ENCODE measurements at places on chromosomes 3 and 15. TPM values are rescaled to one million over a fixed set of nuclear protein-coding genes. Genes with fewer than 3 reads are reported as not detected.

The PLS1 gene
- total RNA-seq: 6.3 TPM

GRCh38 chr15:77239882-77240608 lies 169.1 kb upstream of the TSPAN3 start:
- DNase-seq: no peak

The BCHE gene
- total RNA-seq: 6.4 TPM

GRCh38 chr15:66369773-66370651 lies 13.5 kb upstream of the TIPIN start:
- DNase-seq: no peak

GRCh38 chr3:179450261-179450701 lies 989 bp downstream of the GNB4 start:
- DNase-seq: no peak

GRCh38 chr3:21449738-21450137 lies 301.3 kb downstream of the ZNF385D start:
- no peak for DNase-seq

DNA sequence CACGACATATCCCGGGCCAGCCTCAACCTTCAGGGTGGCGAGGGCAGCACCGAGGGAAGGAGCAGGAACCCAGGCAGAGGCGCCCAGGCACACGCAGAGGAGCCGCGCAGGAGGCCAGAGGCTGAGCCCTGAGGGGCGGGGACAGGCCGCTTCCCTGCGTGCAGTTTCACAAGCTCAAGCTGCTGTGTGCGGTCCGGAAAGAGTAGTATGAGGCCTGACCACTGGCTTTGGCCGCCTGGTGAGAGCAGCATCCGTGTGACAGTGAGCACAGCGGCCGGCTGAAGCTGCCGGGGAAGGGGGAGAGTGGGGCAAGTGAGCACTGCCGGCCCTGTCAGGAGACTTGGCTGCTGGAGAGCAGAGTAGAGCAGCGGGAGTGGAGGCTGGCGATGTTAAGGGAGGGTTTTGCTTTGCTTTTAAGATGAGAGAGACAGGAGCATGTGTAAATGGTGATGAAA lies 8.7 kb downstream of the ZDHHC19 start:
- no peak for DNase-seq

- DNase-seq: no peak
These were observed 59.9 kb upstream of the DPH6 start for GRCh38 chr15:35605764-35606449.

The TGM4 gene
- not detected for total RNA-seq

GRCh38 chr15:47383102-47383501 lies 334.2 kb upstream of the SEMA6D start:
- DNase-seq: no peak

GRCh38 chr3:44984335-44984734 lies 8.3 kb downstream of the EXOSC7 start:
- DNase-seq: no peak

DNA sequence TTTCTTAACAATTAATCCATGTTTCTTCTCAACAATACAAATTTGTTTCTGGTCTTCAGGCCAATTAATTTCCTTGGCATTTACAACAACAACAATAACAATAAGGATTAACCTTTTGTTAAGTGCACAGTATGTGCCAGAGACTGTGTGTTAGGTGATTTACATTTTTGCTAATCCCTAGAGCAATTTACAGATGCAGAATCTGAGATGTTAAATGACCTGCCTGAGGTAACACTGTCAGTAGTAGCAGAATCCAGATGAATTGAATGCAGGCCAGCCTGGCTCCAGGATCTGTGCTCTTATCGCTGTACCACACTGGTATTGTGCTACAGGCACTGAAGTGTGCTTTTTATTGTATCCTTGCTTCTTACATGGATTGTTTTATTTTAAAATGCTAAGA lies 122.2 kb downstream of the MEIS2 start:
- no peak for DNase-seq
